ENCODE measurements at places on chromosomes 6 and 20.

GRCh38 chr6:77454386-77454785 is 8.9 kb downstream of the HTR1B start:
- DNase-seq: no peak

DNA sequence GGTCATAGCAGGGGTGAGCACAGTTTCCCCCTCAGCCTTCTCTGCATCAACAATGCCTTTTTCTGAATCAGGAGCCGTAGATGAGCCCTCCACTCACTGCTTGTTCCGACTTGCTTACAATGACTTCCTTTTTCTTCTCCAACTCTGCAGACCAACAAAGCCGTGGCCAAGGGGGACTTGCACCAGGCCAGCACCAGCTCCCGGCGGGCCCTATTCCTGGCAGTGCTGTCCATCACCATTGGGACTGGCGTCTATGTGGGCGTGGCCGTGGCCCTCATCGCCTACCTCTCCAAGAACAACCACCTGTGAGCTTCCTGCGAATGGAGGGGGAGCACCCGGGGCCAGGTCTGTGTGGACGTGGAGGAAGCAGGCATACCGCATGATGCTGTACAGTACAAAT is 195.8 kb downstream of the SYNDIG1 start:
- DNase-seq: no peak

DNA sequence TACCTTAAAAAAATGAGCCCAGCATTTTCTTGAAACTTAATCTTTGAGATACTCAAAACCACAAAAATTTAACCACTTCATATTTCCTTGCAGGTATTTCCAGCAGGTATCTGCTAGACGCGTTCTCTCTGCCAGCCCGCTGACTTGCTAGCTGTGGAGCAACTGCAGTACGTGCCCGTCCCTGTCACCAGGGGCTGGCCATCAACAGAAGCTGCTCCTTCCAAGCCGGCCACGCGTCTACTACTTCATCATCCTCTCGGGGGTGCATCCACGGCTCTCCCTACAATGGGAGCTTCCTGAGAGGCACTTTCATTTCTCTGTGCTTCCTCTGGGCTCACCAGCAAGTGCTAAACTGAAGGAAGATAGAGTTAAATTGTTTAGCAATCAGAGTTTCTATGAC is 132.4 kb downstream of the DTNBP1 start:
- DNase-seq: no peak

- no peak for DNase-seq
Measured at GRCh38 chr6:140434761-140435160, 1060.3 kb upstream of the CITED2 start.

DNA sequence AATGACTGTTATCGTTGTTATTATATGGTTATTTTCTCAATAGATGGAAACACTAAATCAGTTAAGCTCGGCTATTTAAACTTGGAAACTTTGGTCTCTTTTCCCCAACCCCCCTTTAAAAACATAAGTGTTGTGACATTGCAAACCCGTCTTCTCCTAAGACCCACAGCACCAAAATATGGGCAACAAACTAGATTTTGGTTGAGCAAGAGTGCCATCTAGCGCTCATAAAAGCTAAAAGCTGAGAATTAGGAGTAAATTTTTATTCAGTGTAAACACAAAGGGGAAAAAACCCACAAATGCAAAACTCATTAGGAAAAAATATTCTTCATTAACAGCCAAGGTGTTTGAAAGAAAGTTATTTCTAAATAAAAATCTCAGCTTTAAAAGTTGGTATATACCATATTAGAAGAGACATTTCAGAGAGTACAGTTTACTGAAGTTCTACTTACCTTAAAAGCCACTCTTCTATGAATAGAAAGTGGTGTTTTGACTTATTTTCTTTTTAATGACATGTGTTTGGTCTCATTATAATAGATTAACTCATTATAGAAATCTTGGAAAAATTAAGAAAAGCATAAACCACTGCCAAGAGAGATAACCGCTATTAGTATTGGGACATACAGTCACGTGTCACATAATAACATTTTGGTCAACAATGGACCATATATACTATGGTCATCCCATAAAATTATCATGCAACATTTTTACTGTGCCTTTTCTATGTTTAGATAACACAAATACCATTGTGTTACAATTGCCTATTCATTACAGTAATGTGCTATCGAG is 21.1 kb downstream of the SESN1 start:
- no peak for DNase-seq

DNA sequence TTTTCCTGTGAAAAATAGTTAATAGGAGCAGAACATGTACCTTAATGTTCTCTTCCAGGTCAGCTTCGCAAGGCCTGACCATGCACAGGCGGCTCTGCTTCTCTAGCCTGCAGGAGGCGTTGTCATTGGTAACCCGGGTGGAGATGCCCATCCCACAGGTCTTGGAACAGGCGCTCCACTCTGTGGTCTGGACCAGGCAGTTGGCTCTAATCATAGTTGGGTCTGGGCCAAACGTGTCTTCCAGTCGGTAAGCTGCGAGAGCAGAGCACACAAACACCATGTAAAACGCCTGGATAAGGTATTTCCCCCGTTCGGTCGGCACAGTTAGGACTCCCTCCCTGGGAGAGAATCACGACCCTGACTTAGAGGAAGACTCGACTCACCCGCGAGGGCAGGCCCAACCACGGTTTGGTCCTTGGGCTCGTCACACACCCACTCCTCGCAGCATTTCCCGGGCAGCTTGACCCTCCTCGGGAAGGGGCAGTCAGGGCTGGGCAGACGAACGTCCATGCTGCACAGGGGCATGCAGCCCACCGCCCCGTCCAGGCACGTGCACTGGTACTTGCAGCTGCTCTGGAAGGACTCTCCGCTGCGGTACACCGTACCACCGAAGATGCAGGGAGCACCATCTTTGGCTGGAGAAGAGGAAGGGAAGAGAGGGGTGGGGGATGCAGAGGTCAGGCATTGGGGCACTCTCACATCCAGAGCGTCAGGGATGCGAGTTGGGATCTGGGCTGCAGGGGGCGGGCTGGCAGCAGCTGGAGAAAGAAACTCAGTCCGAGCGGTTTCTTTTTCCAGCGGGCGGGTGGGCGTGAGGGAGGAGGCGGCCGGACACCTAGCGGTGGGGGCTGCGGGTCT is 1.0 kb downstream of the CCN2 start:
- no peak for DNase-seq

GRCh38 chr6:83677791-83678190 is 31.1 kb downstream of the SNAP91 start:
- DNase-seq: no peak

GRCh38 chr6:91276315-91276714 is 689.4 kb upstream of the MAP3K7 start:
- DNase-seq: no peak

- DNase-seq: no peak
Measured at GRCh38 chr6:68533339-68533795, 101.7 kb upstream of the ADGRB3 start.

DNA sequence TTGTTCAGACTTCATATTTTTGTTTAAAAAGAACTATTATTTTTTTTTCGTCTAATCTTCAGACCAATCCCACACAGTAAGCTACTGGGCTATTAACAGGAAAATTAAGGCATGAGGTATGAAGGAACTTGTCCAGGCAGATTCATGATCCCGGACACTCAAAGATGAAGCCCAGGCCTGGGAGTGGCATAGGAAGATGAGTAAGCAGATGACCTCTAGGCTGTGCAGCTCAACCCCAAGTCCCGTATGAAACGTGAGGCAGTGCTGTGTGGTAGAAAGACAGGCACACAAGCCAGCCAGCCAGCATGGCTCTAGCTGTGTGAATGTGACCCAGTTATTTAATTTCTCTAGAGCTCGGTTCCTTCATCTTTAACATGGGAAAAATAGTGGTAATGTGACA is 231.9 kb downstream of the CLIC5 start:
- no peak for DNase-seq

GRCh38 chr6:37218061-37218460 is 39.5 kb upstream of the TBC1D22B start:
- DNase-seq: no peak

GRCh38 chr6:34114695-34115402 is 31.0 kb downstream of the GRM4 start:
- DNase-seq: no peak

DNA sequence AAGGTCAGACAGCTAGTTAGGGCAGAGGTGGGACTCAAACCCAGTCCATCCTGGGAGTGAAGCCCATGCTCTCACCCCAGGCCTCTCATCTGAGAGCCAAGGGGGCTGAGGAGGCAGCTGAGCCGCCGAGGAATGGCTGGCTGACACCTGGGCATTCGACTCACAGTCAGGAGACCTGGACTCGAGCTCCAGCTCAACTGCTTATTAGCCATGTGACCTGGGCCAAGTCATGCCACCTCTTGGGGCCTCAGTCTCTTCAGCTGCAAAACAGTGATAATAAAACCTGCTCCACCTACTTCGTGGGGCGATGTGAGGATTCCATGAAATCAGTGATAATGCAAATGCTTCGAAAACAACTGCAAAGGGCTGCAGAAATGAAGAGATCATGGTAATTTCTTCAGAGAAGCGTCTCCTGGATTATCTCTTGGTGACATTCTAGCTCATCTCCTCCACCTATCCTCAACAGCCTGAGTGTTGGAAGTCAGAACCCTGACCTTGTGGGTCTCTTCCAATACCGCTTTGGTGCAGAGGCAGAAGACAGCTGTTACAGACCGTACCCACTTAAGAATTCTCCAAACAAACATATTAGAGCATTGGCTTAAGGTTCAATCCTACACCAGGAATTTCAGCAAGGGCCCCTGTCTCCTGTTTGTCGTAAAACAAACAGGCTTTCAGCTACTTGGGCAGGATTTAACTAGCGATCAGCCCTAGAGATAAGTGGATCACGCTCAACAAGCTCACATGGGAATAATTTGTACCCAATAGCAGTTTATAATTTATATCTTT is 60.0 kb upstream of the PIM1 start:
- no peak for DNase-seq

GRCh38 chr6:35728683-35729678 is 7.9 kb upstream of the ARMC12 start:
- DNase-seq: no peak

DNA sequence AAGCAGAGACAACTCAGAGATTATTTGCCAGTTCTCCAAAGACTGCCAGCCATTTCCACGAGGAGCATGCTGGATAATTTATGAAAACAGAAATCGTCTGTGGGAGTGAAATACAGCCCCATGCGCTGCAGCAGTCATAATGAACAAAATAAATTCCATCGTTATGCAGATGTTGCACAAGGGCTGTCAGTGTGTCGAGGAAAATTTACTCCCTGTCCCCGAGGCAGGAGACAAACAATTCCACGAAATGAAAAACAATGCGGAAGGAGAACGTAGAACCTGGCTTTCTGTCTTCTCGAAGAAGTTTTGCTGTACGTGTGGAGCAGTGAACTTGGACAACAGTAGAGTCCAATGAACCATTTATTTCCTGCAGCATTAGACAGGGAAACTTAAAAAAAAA is 399.4 kb downstream of the CD83 start:
- no peak for DNase-seq

- DNase-seq: no peak
Measured at GRCh38 chr6:129280749-129281148, 397.8 kb downstream of the LAMA2 start.

- no peak for DNase-seq
Measured at GRCh38 chr20:50689864-50690649, 1.3 kb downstream of the RIPOR3 start.

DNA sequence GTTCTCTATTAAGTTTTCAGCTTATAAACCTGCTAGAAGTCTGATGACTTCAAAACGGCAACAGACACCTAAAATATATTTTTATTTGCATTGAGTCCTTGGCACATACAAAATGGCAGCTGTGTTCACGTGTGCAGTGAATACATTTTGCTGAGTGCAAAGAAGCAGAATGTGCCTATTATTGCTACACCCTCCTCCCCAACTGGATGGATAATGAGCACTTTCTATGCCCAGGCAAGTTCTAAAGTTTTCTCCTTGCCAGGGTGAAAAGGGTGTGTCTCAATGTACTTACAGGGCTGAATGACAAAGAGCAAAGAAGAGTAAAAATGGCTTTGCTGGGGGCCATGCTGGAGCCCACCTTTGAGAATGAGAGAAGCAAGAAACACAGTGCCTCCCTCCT is 4.0 kb upstream of the FERMT1 start:
- DNase-seq: no peak

DNA sequence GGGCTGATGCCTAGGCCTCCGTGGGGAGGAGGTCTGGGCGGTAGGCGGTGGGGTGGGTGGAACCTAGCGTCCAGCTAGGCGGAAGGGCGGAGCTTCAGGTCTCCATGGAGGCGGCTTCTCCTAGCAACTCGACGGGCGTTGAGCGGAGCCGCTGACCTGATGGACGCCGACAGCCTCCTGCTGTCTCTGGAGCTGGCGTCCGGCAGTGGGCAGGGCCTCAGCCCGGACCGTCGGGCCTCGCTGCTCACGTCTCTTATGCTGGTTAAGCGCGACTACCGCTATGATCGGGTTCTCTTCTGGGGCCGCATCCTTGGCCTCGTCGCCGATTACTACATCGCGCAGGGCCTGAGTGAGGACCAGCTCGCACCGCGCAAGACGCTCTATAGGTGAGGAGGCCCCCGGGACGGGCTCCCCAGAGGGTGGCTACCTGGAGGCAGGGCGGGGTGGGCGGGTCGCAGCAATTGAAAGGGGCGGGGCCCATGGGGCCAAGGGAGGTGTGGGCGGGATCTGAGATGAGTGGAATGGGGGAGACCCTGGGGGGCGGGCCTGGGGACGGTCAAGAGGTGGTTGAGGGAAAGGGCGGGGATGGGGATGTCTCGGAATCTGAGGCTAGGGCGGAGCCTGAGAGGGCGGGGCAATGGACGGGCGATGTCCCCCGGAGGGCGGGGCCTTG is at the start of gene RSPH9:
Gene RSPH9 (plus strand): TSS at position 97 of the 673 bp plus-strand sequence. CDS start 63 bp downstream, at position 160.
- DNase-seq: no peak

DNA sequence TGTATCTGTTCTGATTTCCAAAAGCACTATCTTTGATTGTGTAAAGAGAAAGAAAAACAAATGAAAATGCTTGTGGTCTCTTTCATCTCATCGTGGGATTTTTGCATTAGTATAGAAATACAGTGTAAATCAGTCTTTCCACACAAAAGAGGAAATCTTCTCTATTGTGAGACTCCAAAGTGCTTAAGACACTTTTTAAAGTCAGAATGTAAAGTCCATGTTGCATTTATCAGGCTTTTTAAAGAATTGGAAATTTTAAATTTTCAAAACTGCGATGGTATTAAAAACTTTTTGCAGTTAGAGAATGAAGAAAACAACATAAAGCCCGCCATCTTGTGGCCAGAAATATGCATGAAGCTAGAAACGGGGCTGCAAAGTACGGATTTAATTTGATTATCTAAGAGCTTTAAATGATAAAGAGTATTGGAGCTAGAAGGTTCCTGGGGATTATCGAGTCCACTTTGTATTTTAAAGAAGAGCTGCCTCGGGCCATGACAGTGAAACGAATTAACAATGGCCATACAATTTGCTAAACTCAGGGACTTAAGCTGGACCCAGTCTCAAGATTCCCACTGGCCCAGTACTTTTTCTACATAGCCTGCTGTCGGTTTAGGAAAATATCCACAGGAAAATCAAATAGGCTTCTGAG is 339.6 kb downstream of the ARHGAP18 start:
- DNase-seq: no peak

DNA sequence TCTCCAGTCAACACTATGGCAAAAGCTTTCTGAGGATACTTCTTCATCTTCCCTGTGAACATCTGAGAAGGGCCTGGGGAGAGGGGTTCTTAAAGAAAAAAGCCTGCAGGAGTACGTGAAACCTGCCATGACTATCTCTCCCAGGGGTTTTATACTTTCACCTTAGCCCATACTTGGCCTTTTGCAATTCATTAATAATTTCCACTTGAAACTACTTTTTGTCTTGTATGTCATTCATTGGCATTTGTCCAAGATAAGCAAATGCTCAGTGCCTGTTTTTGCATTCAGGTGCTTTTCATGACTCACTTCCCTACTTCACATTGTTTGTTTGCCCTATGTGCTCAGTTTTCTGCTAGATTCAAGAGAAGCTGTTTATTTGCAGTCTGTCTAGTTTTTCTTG is 580.3 kb upstream of the GJE1 start:
- DNase-seq: no peak

GRCh38 chr20:47054945-47055344 is 160.3 kb downstream of the EYA2 start:
- no peak for DNase-seq

All from D721Med (cell line).